ENCODE measurements at places on chromosomes 1 and 21. TPM values are rescaled to one million over a fixed set of nuclear protein-coding genes. Genes with fewer than 3 reads are reported as not detected.

DNA sequence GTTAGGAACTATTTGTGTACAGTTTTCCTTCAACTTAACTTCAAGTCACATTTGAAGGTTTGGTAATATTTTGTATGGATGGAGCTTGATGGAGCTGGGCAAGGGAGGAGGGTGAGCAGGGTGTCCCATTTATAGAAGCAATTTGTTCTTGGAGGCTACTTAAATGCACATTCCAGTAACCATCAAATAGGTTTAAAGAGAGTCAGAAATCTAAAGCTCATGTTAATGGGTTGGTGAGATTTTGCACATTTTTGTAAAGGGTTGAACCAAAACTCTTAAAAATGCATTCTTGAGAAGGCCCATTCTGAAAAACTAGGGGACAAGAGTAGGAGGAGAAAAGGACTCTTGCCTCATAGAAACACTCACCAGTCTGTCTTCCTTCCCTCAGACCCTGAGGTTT, 10.1 kb downstream of the FNDC5 start:
- DNase-seq: no peak

GRCh38 chr1:221760911-221761310, 19.0 kb upstream of the DUSP10 start:
- DNase-seq: no peak

GRCh38 chr1:93676427-93676826, 5.2 kb downstream of the BCAR3 start:
- no peak for DNase-seq

GRCh38 chr1:119784191-119784781, 15.6 kb upstream of the HMGCS2 start:
- no peak for DNase-seq

GRCh38 chr1:40564506-40564905, 33.1 kb downstream of the ZNF684 start:
- no peak for DNase-seq

GRCh38 chr1:23555986-23556634, 3.2 kb downstream of the ID3 start:
- DNase-seq: no peak

- no peak for DNase-seq
These were observed 7.3 kb upstream of the DHRS3 start for GRCh38 chr1:12625276-12625675.

- no peak for DNase-seq
These were observed 627 bp downstream of the ADARB1 start for GRCh38 chr21:45074818-45075595.

- no peak for DNase-seq
These were observed 62.3 kb upstream of the FMN2 start for GRCh38 chr1:240029418-240029817.

GRCh38 chr1:53662951-53663350, 76.0 kb downstream of the GLIS1 start:
- DNase-seq: no peak

DNA sequence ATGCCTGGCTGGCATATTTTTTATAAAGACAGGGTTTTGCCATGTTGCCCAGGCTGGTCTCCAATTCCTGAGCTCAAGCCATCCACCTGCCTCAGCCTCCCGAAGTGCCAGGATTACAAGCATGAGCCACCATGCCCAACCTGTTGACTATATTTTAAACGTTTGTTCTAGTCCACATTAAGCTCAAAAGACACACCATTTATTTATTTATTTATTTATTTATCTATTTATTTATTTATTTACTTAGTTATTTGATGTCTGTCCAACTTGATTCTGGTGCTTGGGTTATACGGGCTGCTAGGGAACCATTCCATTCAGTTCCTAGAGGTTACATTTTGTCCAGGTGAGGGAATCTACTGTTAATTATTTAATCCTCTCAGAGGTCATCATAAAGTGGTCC, 98.1 kb upstream of the ADGRL4 start:
- no peak for DNase-seq

Gene GPA33
- total RNA-seq: not detected

All from frontal cortex (tissue), 4 donors.